Gastroesophageal sphincter (tissue), 4 donors: ENCODE measurements at places on chromosomes 11 and 22.
A peak's percentile ranks its signal among the peaks of the same experiment; 100 is the strongest.

- ATAC-seq: no peak
- H3K27me3 ChIP-seq: no peaks in the 10 kb centered on the region
- H3K4me3 ChIP-seq: no peak overlapping the region
- no peaks in the 10 kb centered on the region for H3K4me1 ChIP-seq
- H3K36me3 ChIP-seq: no peaks in the 10 kb centered on the region
These were observed 17.3 kb upstream of the OOSP4B start for GRCh38 chr11:59999691-60000090.

- no peak overlapping the region for H3K27ac ChIP-seq
- H3K4me1 ChIP-seq: peaks cover 1% of the 10 kb centered on the region
- H3K36me3 ChIP-seq: peaks cover 50% of the 10 kb centered on the region
- no peaks in the 10 kb centered on the region for H3K27me3 ChIP-seq
- ATAC-seq: no peak
- no peak overlapping the region for H3K4me3 ChIP-seq
These were observed 65.4 kb downstream of the ZC3H12C start for GRCh38 chr11:110158317-110159200.

GRCh38 chr22:28424427-28425080 lies 255.1 kb downstream of the TTC28 start:
- no peak for ATAC-seq
- no peaks in the 10 kb centered on the region for H3K27me3 ChIP-seq
- H3K4me3 ChIP-seq: no peak overlapping the region
- no peaks in the 10 kb centered on the region for H3K36me3 ChIP-seq

DNA sequence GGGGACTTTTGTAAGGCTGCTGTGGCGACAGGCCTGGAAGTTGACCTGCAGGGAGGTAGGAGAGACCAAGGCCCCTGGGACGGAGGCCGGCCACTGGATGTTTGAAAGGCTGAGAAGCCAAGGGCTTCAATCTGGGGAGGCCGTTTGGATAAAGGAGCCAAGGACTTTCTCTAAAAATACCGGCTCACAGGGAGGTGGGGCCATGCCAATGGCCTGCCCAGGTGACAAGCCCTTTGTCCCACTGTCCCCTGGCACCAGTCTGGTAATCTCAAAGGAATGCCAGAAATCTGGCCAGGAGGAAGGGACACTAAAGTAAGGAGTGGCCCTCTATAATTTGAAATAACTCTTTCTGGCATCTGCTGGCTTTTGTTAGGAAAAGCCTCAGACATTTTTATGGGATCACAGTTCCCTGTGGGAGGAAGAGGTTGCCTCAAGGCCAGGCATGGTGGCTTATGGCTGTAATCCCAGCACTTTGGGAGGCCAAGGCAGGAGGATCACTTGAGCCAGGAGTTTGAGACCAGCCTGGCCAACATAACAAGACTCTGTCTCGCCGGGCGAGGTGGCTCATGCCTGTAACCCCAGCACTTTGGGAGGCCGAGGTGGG lies 1.9 kb upstream of the CHKA start:
- H3K4me3 ChIP-seq: no peak overlapping the region
- H3K27ac ChIP-seq: peak overlapping the region; percentile 99
- no peaks in the 10 kb centered on the region for H3K36me3 ChIP-seq
- no peaks in the 10 kb centered on the region for H3K27me3 ChIP-seq
- H3K4me1 ChIP-seq: peaks cover 18% of the 10 kb centered on the region
- ATAC-seq: no peak

DNA sequence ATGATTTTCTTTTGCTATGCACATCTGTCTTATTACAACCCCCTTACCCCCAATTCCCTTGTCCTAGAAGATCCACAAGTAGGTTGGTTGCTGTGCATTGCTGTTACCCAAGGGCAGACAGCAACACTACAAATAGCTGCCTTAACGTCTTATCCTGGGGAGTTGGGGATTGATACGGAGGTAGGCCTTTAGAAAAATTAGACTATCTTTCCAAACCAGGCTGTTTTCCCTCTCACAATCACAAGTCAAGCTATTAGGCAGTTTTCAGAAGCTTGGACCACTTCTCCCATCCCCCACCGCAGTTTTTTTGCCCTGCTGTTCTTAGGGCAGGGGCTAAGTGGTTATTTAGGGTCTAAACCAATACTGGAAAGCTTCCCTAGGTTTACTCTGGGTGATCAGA lies 2.8 kb upstream of the PHLDB1 start:
- peaks cover 26% of the 10 kb centered on the region for H3K4me1 ChIP-seq
- no peak overlapping the region for H3K4me3 ChIP-seq
- no peaks in the 10 kb centered on the region for H3K27me3 ChIP-seq
- H3K27ac ChIP-seq: peak overlapping the region; percentile 92
- no peak for ATAC-seq

DNA sequence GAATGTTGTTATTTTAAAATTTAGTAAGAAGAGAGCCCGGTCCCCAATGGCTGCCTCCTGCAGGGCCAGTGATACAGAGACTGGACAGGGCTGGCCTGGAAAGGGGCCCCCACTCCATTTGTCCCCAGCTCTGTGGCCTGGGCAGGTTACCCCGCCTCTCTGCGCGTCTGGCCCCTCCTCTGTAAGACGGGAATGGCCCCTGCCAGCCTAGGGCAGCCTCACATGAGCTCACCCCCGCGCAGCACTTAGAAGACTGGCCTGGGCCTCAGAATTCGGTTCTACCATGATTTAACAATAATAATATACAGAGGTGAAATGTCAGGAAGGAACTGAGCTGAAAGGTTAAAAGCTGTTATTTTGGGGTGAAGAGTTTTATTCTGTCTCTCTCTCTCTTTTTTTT lies 1.3 kb downstream of the APOBEC3G start:
- H3K4me3 ChIP-seq: no peak overlapping the region
- peaks cover 13% of the 10 kb centered on the region for H3K4me1 ChIP-seq
- no peak overlapping the region for H3K27ac ChIP-seq
- ATAC-seq: no peak
- H3K36me3 ChIP-seq: peaks cover 24% of the 10 kb centered on the region

DNA sequence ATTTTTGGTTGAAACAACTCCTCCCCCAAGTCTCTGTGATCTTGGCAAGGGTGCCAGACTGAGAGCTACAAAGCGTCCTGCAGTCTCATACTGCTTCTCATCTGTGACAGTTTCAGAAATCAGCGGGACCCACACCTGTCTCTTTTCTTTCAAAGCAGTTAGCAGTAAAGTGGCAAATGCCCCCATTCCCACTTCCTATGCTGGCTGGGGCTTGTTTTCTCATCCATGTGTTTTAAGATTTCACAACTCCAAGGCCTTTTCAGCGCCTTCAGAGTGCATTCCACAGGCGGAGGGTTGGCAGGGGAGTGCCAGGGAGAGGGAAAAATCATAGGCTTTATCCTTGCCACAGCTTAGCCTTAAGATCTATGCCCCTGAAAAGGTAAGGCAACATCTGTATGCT lies 493.5 kb downstream of the OPCML start:
- H3K36me3 ChIP-seq: no peaks in the 10 kb centered on the region
- H3K27ac ChIP-seq: no peak overlapping the region
- H3K4me3 ChIP-seq: no peak overlapping the region
- H3K27me3 ChIP-seq: peaks cover 60% of the 10 kb centered on the region
- H3K4me1 ChIP-seq: no peaks in the 10 kb centered on the region
- ATAC-seq: no peak

- H3K4me3 ChIP-seq: no peak overlapping the region
- no peak for ATAC-seq
- no peaks in the 10 kb centered on the region for H3K36me3 ChIP-seq
- no peaks in the 10 kb centered on the region for H3K27me3 ChIP-seq
These were observed 53.7 kb downstream of the GALNT18 start for GRCh38 chr11:11567936-11568650.

DNA sequence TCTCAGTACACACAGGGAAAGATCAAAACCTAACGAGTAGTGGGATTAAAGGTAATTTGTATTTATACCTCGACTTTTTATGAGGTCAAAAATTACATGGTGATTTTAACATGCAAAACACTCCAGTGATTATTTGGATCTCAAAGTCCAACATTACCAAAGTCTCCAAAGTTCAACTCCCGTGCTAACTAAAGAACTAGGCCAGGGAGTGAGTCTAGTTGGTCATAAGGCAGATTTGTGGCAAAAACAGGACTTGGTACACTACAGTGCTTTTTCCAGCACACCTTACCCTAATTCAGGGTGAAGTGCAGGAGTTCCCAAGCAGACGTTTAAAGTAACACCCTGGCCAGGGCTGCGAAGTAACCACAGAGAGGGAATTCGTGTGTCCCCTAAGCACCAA lies 1.1 kb downstream of the PUS3 start:
- no peak overlapping the region for H3K27ac ChIP-seq
- no peak for ATAC-seq

DNA sequence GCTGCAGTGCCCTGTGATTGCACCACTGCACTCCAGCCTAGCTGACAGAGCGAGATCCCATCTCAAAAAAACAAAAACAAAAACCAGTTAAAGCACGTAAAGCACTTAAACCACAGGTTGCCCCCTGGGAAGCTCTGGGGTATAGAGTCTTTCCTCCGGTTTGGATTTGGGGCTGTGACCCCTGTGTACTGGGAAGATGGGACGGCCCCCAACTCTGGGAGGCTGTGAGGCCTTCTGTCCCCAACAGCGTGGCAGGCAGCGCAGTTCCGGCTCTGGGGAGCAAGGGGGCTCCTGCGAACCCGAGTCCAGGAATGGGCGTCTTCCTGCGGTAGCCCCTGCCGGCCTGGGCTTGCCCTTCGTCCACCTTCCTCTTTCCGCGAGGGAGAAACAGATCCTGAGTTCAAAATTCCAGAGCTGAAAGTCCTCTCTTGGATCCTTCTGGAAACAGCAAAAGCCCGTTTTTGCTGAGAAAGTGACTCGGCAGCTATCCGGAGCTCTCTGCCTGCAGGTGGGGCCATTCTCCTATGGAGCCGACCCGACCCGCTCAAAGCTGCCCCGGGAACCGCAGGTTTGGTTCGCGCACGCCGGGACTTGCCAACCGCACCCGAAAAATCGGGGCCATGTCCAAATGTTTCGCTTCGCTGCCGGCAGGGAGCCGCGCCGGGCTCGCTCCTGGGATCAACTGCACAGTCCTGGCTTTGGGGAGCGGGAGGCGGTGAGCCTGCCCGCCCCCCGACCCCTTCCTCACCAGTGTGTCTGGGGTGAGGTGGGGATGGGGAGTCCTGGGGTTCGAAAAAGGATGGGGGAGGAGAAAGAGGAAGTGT lies 36.3 kb upstream of the POLA2 start:
- peak; percentile 83 for ATAC-seq
- peaks cover 20% of the 10 kb centered on the region for H3K4me1 ChIP-seq
- no peaks in the 10 kb centered on the region for H3K27me3 ChIP-seq
- H3K27ac ChIP-seq: peak overlapping the region; percentile 65
- H3K36me3 ChIP-seq: no peaks in the 10 kb centered on the region

DNA sequence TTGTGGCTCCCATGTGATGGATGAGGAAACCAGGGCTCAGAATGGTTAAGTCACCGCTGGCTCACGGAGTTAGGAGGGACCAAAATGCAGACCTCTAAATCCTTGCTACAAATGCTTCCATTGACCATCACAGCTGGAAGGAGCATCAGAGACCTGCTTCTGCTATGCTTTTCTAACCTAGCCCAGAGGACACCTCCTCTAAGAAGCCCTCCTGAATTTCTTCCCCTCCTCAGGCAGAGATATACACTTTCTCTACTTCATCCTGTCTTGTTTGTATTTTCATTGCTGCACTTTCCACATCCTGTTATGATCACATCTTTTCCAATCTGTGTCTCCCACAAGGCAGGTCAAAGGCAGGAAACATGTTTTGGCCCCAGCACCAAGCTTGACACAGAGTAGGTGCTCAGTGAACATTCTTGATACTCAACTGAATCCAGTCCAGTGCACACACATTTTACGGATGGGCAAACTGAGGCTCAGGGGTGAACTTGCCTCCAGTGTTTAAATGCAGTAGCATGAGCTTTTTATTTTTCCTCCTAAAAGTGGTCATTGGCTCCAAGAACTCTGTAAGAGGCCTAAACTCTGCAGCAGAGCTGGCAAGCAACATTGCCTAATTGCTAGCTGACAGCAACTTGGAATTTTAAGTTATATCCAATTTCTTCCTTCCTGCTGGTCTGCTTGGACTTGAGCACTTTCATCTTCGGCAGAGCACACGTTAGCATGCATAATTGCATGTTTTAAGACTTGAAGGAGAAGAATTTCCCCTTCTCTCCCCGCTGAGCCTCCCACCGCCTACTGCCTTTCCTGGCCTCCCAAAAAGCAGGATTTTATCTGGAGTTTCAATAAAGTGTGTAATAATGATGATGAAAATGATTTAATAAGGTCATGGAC lies 12.7 kb downstream of the SCUBE1 start:
- H3K27ac ChIP-seq: peak overlapping the region; percentile 41
- H3K4me1 ChIP-seq: peaks cover 70% of the 10 kb centered on the region
- H3K4me3 ChIP-seq: no peak overlapping the region

DNA sequence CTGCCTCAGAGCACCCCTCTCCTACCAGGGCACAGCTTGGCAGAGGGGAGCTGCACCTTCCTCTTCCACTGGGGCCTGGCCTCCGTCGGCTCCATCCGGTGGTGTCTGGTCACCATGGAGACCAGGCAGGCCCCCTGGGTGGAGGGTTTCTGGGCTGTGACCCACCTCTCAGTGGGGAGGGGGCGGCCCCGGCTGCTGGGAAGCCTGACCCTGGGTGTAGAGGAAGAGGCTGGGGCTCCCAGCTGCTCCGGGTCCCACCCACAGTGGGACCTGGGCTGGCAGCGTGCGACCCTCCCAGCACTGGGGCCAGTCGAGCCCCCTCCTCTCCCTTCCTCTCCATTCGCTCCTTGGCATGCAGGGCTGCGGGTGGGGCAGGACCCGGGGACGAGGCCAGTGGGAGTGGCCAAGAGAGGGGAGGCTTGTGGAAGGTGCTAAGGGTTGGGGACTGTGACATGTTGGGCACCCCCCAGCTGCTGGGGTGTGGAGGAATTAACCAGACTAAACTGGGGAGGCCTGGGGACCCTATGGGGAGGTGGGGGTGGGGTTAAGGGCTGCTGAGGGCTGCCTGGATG lies 46.8 kb downstream of the BRSK2 start:
- H3K27ac ChIP-seq: no peak overlapping the region
- H3K27me3 ChIP-seq: peaks cover 81% of the 10 kb centered on the region
- ATAC-seq: no peak
- H3K4me3 ChIP-seq: no peak overlapping the region
- no peaks in the 10 kb centered on the region for H3K36me3 ChIP-seq
- peaks cover 15% of the 10 kb centered on the region for H3K4me1 ChIP-seq

GRCh38 chr11:73547706-73548595 lies 50.0 kb downstream of the FAM168A start:
- ATAC-seq: no peak
- no peak overlapping the region for H3K4me3 ChIP-seq
- no peaks in the 10 kb centered on the region for H3K27me3 ChIP-seq

- H3K27me3 ChIP-seq: no peaks in the 10 kb centered on the region
- H3K36me3 ChIP-seq: no peaks in the 10 kb centered on the region
- no peak for ATAC-seq
- no peaks in the 10 kb centered on the region for H3K4me1 ChIP-seq
These were observed 261.4 kb downstream of the DDX10 start for GRCh38 chr11:108926171-108926840.

DNA sequence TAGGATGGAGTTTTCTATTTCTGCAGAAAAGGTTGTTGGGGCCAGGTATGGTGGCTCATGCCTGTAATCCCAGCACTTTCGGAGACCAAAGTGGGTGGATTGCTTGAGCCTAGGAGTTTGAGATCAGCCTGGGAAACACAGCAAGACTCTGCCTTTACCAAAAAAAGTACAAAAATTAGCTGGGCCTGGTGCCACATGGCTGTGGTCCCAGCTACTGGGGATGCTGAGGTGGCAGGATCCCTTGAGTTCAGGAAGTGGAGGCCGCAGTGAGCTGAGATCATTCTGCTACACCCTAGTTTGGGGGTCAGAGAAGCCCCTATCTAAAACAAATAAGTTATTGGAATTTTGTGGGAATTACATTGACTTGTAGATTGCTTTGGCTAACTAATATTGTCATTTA lies 71.7 kb downstream of the FDX1 start:
- no peak overlapping the region for H3K4me3 ChIP-seq
- H3K27ac ChIP-seq: no peak overlapping the region
- H3K27me3 ChIP-seq: no peaks in the 10 kb centered on the region
- no peak for ATAC-seq
- no peaks in the 10 kb centered on the region for H3K4me1 ChIP-seq
- H3K36me3 ChIP-seq: no peaks in the 10 kb centered on the region
